ENCODE measurements at places on chromosomes 7 and 10. TPM values are rescaled to one million over a fixed set of nuclear protein-coding genes. Genes with fewer than 3 reads are reported as not detected.

The TMEM176B gene
- 10.2 TPM for polyA plus RNA-seq

The KIAA1217 gene
- 21.8 TPM for polyA plus RNA-seq

The AZGP1 gene
- 1.1 TPM for polyA plus RNA-seq

The GRM3 gene
- polyA plus RNA-seq: 0.04 TPM

The FAM25A gene
- polyA plus RNA-seq: not detected

The SORBS1 gene
- 52.1 TPM for polyA plus RNA-seq

The PNLIPRP3 gene
- not detected for polyA plus RNA-seq

The TAS2R3 gene
- 0.63 TPM for polyA plus RNA-seq

The SFRP5 gene
- 1.7 TPM for polyA plus RNA-seq

The SYNPO2L gene
- polyA plus RNA-seq: 167 TPM

The NANOS1 gene
- 8.9 TPM for polyA plus RNA-seq

The WNT8B gene
- 0.11 TPM for polyA plus RNA-seq

The SEM1 gene
- polyA plus RNA-seq: 151 TPM

The AGMO gene
- polyA plus RNA-seq: 0.41 TPM
